ENCODE measurements at places on chromosomes 4 and X. TPM values are rescaled to one million over a fixed set of nuclear protein-coding genes. Genes with fewer than 3 reads are reported as not detected.

Gene PASD1
- total RNA-seq, result not detected

Gene RASGEF1B
- total RNA-seq, result 1.1 TPM

Gene CISD2
- total RNA-seq, result 54.7 TPM

Gene OTC
- not detected for total RNA-seq

Gene HOPX
- total RNA-seq, result 36.9 TPM

Gene GNRHR
- total RNA-seq, result not detected

Gene NCAPG
- 64.0 TPM for total RNA-seq

Gene S100P
- total RNA-seq, result 37.1 TPM

Gene PIM2
- 196 TPM for total RNA-seq

Gene RASL11B
- 0.16 TPM for total RNA-seq

Gene PNMA5
- total RNA-seq, result 0.09 TPM
